Stimulated activated CD4-positive, alpha-beta T cell treated with anti-CD3 and anti-CD28 coated beads, Interleukin-2, amount 100 ng/mL, for 48 hours (primary cell): ENCODE measurements at places on chromosomes 5 and 9.
A peak's percentile ranks its signal among the peaks of the same experiment; 100 is the strongest.

GRCh38 chr5:73674669-73675004 is 48.6 kb downstream of the ARHGEF28 start:
- DNase-seq, result no peak

DNA sequence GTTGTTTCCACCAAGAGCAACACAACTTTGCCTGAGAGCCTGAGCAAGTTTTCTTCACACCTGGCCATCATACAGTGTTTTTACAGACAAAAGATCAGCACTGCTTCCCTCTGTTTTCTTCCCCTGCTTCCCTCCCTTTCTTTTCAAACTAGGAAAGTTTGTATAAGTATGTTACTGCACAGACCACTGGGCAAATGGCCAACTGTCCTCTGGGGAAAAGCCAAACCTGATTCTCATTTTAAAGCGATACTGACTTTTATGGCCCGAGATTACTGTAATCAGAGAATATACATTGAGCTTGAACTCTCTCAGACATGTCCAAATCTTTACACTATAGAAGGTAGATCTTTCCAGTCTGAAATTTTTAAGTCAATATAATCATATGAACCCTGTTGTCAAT is 415.0 kb downstream of the NFIB start:
- DNase-seq, result no peak

GRCh38 chr5:16883806-16884205 is 52.3 kb downstream of the MYO10 start:
- no peak for DNase-seq

DNA sequence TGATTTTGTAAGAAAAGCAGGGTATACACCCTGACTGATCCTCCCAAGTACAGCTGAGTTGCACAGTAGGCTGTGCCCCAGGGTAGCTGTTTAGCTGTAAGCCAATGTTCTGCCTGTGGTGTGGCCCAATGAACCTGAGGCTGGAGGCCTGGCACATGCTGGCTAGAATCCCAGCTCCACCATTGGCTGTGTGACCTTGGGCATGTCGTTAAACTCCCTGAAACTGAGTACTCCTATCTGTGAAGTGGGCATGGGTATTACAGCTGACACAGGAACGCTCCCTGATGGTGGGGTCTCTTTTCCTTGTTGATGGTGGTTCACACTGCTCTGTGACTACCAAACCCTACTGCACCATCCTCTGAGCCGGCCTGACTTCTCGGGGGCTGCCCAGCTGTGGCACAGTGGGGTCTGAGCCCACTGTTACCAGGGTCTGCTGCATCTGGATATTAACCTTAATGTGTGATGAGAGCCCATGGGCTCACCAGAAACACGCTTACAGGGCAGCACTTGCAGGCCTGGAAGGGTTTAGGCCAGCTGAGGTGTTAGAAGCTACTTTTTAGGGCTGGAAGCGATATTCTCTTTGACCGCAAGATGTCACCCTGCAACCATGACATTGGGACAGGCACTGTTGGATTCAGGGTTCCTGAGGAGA is 7.0 kb upstream of the GADD45G start:
- peak; percentile 30 for DNase-seq

DNA sequence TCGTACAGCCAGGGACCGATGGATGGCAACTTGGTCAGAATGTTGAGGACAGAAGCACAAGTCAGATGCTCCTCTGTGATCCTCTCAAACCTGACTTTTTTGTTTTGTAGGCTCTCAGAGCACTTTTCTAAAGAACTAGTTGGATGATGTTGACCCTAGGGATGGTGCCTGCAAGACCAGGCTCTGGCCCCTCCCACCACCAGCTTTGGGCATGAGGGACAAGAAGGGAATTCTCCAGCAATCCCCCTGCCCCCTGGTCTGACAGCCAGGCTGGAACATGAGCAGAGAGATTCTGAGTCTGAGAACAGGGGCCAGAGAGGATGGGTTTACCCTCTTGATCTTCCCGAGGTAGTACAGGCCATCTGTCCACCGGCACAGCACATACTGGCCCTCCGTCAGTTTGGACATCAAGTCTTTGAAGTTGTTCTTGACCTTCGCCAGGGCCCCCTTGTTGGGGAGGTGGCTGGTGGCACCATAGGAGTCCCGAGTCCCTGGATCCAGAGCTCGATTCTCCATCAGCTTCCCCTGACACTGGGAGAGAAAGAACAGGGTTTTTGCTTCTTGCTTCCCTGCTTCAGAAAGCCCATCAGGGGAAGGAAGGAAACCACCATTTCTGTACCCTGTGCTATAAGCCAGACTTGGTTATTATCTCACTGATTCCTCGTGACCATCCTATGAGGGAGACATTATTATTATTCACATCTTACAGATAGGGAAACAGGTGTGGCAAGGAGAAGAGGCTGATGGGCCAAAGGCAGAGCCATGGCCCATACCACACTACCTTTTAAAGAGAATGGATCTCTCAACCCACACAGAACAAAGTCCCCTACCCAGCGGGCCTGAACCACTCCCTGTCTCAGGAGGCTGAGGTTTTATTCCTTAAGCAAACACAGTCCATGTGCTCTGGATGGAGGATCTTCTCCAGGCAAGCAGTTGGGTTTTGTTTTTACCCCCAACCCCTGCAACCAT is 2.5 kb downstream of the PHF19 start:
- DNase-seq, result no peak

DNA sequence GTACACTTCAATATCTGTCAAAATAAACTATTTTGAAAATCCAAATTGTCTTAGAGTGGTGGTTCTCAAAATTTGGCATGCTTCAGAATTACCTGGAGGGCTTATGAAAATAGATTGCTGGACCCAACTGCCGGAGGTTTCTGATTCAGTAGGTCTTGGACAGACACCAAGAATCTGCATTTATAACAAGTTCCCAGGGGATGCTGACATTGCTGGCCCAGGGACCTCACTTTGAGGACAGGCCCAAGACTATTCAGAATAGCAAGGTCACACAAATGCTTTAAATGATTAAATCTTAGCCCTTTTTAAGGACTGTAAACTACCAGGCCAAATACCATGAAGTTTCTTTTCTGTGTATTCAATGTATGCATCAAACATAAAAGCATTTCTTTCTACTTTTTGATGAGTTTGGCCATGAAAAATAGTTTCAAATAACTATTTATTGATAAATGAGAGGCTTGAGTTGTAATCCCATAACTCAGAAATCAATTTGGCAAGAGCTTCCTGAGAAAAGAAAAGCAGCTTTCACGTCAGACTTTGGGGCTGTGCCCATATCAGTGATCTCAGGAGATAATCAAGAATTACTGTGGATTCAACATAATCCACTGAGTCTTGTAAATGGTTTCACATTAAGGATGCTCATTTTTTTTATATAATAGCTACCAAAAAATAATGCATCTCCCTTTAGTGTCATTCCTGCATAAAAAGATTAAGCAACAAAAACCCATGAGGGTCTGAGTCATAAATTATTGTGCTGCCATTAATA is 191.4 kb downstream of the FRMD3 start:
- DNase-seq, result no peak

- no peak for DNase-seq
Measured at GRCh38 chr5:165928971-165929370, 2362.5 kb upstream of the WWC1 start.

DNA sequence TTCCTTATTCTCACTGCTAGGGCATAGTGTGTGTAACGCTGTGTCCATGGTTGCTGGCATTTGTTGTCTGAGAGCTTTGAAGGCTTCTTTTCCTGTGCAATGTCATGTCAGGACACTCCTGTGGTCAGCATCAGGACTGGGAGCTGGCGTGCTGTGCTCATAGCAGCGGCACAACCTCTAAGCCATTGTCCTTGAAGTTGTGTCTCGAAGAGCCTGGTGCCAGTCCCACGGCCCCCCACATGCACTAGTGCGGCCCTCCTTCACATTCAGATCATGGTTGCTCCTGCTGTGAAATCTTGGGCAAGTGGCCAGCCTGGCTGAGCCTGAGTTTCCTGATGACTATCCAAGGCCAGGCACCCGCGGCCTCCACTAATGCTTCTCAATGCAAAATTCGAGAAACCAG is 32.4 kb downstream of the PDZD2 start:
- DNase-seq, result no peak

- DNase-seq, result no peak
Measured at GRCh38 chr9:20925256-20926045, 106.0 kb downstream of the HACD4 start.

DNA sequence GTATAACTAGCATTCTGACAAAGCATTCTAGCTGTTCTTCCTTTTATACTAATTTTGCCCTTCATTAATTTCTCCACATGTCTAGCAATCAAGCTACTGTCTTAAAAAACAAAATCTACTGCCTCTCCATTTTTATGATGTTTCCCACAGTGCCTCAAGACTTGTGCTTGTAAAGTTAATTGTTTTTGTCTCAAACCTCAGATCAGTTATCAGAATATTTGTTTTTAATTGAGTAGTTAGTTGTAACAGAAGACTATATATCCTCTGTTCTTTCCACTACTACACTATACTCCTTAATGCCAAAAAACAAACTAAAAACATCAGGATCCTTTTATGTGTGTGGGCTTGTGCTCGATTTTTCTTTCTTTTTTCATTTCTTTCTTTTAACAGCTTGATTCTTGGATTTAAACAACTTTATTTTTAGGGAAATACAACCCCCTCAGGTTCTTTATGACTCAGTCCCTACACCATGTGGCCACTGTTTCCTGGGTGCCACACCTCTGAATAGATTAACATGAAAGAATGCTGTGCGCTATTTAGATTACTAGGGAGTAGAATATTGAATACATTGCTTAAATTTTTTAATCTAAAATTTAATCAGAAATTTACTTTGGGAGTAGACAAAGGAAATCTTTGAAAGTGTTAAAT is 1.2 kb downstream of the ASPN start:
- no peak for DNase-seq

DNA sequence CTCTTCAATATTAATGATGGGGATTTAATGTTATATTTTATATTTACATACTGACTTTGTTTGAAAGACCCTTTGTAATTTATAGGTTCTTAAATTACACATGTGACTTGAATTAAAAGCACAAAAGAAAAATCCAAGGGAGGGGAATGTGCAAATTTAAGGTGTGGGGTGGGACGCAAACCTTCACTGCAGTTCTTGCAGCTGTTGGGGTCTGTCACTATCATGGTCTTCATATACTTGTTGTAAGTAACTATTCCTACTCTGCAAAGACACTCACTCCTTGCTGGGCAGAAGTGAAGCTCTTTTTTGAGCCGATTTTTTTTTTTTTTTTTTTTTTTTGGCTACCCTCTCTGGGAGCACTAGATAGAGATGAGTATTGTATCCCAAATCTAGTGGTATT is 505.3 kb downstream of the ARHGEF28 start:
- DNase-seq, result no peak

DNA sequence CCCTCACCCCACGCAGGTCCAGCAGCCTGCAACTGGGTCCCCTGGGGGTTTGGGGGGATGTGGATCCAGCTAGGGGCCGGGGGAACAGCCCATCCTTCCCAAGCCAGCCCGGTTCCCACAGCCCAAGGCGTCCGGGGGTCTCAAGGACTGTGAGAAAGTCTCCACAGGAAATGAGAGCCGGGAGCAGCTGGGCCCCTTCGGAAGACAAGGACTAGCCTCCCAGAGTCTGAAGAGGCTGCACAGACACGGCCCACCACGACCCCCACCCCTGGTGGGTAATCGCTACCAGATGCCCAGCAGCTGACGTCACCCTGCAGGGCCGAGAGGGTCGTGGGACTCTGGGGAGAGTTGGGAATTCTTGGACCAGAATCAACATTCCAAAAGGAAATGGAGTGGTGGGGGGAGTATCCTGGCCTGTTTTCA is 10.5 kb downstream of the SH2D3C start:
- no peak for DNase-seq

DNA sequence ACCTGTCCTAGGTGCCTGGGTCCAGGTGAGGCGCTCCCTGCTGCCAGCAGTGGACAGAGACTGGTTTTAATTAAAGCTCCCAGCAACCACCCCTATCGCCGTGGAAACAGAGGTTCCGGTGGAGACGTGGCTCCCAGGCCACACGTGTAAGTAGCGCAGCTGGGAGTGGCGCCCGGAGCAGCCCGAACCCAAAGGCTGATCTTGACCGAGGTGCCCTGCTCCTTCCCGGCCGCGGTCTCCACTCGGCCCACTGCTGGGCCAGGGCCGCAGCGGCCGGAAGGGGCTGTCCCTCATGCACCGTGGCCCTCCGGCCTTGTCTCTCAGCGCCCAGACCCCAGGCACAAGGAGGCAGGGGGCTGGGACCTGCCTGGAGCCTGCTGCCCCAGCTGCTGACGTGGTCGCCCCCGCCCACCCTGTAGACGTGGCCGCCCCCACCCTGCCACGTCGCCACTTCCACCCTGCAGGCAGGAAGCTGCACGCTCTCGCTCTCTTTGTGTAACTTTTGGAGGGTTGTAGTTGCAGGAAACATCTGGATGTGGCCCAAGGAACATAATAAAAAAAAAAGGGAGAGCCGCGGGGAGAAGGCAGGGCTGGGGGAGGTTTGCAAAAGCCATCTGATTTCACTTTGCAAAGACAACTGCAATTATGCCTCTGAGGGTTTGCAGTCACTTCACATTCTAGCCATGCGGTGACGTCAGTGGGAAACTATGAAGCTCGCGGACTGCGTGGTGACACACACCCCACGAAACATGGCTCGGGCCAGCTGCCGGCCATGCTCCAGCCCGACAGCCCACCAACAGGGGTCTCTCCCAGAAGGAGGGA is 129.9 kb downstream of the RXRA start:
- peak; percentile 52 for DNase-seq

DNA sequence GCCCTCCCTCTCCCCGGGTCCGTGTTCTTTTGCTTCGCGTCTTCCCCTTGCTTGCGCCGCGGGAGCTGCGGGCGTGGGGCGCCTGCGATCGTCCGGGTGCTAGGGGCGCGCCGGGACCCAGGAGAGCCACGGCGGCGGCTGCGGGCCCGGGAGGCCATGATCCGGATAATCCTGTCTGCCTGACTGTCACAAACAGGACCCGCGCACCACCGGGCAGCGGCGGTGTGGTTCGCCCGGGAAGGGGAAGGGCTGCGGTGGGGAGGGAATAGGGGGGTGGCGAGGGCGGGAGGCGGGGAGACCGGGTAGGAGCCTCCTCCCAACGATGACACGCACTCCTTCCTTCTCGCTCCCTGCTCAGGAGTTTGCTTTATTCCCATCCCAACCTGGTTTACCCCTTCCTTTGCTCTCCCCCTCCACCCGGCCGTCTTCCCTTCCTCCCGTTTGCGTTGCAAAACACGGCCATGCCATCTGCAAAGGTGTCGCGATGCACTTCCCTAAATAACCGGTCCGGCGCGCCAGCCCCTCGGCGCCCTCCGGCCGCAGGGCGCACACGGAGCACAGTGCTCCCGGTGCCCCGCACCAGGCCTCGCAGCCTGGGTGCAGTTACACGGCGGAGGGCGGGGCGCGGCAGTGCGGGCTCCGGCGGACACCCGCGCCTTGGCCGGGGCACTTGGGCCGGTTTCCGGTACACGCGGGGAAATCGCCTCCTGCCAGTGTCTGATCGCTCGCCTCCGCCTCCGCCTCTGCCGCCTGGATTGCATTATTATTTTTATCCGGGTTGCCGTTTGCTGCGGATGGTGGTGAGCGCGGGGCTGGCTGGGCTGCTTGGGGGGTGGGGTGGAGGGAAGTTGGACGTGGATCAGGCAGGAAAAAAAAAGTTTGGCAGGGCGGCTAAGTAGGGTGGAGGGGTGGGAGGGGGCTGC is 1.5 kb downstream of the SMARCA2 start:
- peak; percentile 43 for DNase-seq

- DNase-seq, result no peak
Measured at GRCh38 chr5:143338658-143339366, 64.7 kb downstream of the NR3C1 start.
